ENCODE measurements at places on chromosomes 16 and 17.
A peak's percentile ranks its signal among the peaks of the same experiment; 100 is the strongest.

GRCh38 chr17:7011942-7012254, 526 bp upstream of the RNASEK start:
- no peak for DNase-seq

DNA sequence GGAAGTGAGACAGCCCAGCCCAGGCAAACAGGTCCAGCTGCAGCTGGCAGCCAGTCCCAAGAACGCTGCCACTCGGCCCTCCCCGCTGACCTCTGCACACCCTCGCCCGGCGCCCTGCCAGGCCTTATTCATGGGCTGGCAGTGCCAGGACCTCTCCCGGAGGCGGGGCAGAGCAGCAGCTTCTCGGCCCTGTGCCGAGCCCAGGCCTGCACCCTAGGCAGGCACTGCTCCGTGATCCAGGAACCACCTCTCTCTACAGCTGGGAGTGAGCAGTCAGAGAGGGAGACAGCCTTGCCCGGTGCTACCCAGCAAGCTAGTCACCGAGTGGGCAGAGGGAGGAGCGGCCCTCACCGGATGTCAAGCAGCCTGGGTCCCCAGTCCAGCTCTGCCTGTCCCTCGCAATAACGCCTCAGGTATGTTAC, 79.9 kb upstream of the CBX4 start:
- no peak for DNase-seq

- DNase-seq = no peak
Observed at GRCh38 chr17:78502611-78503148, 74.5 kb downstream of the DNAH17 start.

DNA sequence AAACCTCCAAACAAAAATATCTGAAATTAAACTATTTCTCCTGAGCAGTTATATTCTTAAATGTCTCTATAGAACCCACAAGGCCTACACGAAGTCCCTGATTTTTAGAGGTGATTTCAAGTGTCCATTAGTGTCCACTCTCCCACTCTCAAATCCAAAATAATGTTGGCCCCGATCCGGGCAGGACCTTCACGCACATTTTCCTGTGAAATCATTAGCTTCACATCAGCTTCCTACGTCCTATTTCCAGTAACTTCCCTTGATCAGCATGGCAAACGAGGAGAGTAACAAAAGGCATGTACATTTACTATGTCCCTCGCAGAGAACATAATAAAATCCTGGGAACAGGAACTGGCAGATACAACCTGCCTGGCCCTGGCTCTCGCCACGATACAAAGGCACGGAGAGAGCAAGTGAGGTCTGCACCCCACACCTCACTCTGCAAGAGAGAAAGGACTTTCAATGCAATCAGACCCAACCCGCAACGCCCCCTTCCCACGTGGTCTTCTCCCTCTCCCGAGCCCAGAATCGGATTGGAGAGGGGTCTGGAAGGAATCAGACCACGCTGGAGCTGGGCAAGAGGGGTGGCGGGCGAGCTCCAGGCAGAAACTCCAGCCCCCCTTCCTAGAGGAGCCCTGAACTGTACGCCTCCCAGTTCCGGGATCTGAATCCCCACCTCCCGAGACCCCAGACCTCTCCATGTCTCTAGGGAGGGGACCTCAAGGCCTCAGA, 17.5 kb upstream of the C17orf78 start:
- peak; percentile 10 for DNase-seq

DNA sequence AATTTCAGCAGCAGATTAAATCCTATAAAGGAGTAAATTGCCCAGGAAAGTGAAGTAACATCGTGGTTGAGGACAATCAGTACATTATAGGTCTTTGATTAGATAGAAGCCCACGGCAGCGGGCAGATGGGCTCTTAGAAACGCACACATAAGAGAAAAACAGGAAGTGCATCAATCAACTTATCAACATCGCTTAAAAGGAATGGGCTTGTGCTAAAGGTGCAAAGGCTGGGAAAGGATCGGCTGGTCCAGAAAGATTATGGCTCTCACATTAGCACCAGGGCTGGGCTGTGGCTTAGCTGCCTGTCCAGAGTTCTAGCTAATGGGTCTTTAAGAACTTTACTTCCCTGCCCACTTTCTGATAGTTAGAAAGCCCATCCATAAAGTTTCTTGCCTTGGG, 292.0 kb upstream of the TNRC6C start:
- DNase-seq = no peak

DNA sequence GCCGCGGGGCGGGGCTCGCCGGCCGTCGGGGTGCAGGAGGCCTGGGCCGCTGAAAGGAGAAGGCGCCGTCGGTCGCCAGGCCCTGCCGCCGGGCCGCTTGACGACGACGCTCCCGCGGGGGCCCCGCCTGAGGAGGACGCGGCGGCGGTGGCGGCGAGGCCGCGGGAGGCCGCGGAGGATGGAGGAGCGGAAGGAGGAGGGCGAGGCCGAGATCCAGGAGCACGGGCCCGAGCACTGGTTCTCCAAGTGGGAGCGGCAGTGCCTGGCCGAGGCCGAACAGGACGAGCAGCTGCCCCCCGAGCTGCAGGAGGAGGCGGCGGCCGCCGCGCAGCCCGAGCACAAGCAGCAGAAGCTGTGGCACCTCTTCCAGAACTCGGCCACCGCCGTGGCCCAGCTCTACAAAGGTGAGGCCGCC, 430 bp downstream of the HAPSTR1 start:
- no peak for DNase-seq

GRCh38 chr17:21029515-21029914, 13.3 kb downstream of the USP22 start:
- DNase-seq = no peak

DNA sequence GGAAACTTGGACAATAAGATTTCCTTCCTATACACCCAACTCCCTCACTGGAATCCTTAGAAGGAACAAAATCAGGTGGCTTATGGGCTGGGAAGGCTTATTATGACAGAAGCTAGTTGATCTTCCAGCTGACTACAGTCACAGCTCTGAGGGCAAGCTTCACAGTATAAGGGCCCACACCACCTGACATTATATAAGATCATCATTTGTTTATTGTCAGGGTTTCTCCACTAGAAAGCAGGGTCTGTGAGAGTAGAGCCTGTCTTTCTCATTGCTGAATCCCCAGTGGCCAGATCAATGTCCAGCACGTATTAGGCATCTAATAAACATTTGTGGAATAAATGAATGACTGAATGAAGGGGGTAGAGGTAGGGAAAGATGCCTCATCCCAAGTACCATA, 57.8 kb upstream of the PHOSPHO1 start:
- no peak for DNase-seq

- no peak for DNase-seq
Observed at GRCh38 chr17:78301821-78302213, 58.1 kb downstream of the SOCS3 start.
